ENCODE measurements at places on chromosomes 13 and 19.

DNA sequence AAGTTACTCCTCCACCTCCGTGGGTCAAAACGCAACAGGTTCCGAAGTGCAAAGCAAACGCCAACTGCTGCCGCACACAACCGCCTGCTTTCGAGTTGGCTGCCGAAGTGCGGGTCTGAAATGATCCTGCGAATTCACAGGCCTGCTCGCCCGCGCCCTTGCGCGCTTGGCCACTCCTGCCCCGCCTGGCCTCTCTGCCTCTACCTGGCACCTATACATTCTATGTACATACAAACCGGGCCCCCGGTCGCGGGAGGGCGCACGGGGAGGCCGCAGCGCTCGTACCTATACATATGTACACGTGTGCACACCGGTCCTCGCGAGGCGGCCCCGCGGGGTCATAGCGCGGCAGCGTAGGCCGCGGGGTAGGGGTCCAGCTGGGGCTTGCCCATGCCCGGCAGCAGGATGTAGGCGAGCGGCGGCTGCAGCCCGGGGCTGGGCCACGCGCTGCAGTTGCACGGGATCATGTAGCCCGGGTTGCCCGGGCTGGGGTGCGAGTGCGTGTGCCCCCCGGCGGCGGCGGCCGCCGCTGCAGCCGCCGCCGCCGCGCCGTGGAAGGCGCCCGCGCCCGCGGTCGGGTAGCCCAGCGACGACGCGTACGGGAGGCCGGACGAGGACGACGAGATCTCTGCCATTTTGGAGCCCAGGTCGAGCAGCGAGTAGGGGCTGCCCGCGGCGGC is 1.3 kb downstream of the SOX21 start:
- DNase-seq = no peak

DNA sequence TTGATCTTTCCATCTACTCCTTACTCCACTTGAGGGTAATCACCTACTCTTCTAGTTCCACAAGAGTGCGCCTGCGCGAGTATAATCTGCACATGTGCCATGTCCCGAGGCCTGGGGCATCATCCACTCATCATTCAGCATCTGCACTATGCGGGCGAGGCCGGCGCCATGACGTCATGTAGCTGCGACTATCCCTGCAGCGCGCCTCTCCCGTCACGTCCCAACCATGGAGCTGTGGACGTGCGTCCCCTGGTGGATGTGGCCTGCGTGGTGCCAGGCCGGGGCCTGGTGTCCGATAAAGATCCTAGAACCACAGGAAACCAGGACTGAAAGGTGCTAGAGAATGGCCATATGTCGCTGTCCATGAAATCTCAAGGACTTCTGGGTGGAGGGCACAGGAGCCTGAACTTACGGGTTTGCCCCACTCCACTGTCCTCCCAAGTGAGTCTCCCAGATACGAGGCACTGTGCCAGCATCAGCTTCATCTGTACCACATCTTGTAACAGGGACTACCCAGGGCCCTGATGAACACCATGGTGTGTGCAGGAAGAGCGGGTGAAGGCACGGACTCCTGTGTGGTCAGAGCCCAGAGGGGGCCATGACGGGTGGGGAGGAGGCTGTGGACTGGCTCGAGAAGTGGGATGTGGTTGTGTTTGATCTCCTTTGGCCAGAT is 2.7 kb upstream of the KLK2 start:
- no peak for DNase-seq

GRCh38 chr13:97448503-97449251 is 14.7 kb downstream of the RAP2A start:
- DNase-seq = peak; percentile 54

DNA sequence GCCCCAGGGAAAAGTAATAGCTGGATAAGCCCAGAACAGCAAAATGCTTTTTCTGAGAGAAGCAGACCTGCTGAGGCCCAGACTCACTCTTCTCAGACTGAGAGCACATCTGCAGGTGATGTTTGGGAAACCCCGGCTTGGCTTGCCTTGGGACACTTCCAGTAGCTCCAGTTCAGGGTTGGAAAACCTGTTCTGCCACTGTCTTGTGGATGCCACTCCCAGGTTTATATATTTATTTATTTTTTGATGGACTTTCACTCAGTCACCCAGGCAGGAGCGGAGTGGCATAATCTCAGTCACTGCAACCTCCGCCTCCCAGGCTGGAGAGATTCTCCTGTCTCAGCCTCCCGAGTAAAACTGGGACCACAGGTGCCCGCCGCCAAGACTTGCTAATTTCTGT is 8.0 kb upstream of the SMARCA4 start:
- no peak for DNase-seq

GRCh38 chr19:45250832-45251451 is at the start of gene MARK4:
TSS of gene MARK4 (plus strand) at chr19:45251271. CDS start at chr19:45251589, 318 bp downstream.
- DNase-seq = no peak

- no peak for DNase-seq
Observed at GRCh38 chr13:30371649-30372265, 50.5 kb upstream of the UBE2L5 start.

DNA sequence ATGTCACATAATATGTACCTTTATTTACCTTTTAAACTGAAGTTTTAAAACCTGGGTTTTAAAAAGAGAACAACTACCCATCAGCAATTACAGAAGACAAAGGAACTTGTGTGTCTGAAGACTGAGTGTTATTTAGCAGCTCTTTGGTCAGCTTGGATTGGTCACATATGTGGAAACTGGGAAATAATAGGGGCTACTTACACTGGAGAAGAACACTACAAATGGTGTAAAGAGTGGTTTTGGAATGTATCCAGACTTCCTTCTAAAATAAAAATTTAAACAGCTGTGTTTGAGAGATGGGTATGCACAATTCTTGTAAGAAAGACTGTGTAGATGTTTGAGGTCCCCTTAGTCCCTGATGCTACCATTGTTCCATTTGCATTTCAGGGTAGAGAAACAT is 13.3 kb downstream of the TNFRSF19 start:
- no peak for DNase-seq

- no peak for DNase-seq
Observed at GRCh38 chr19:16306728-16307402, 17.8 kb upstream of the KLF2 start.

GRCh38 chr13:21048901-21049698 is 12.3 kb downstream of the LATS2 start:
- DNase-seq = no peak

DNA sequence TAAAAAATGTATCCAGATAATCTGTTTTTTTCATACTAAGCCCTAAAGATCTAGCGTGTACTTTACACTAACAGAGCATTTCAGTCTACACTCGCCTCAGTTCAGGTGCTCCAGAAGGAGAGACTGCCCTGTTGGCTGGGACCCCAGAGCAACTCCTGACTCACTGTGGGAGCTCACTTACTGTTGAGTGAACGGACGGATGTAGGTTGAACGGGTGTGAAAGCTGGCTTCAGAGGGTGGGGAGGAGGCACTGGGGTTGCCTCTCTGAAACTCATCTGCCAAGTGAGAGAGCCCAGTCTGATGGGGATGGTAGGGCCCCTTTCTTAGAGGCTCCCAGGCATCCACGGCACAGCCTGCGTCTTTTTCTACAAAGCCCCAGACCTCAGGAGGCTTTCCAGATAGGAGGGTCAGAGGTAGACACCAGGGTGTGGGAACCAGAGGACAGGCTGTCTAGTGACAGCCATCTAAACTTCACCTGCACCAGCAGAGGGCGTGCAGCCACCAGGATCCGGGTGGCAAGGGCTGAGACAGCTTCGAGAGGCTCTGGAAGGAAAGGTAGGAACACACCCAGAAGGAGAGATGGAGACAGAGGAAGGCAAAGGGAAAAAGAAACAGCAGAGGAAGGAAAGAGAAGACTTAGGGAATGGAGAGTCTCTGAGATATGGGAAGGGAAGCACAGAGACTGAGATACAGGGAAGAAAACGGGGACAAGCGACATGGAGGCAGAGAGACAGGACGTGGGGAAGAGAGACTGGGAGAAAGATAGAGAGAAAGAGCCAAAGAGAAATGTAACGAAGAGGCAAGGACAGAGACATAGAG is 3.7 kb downstream of the KASH5 start:
- DNase-seq = peak; percentile 19

DNA sequence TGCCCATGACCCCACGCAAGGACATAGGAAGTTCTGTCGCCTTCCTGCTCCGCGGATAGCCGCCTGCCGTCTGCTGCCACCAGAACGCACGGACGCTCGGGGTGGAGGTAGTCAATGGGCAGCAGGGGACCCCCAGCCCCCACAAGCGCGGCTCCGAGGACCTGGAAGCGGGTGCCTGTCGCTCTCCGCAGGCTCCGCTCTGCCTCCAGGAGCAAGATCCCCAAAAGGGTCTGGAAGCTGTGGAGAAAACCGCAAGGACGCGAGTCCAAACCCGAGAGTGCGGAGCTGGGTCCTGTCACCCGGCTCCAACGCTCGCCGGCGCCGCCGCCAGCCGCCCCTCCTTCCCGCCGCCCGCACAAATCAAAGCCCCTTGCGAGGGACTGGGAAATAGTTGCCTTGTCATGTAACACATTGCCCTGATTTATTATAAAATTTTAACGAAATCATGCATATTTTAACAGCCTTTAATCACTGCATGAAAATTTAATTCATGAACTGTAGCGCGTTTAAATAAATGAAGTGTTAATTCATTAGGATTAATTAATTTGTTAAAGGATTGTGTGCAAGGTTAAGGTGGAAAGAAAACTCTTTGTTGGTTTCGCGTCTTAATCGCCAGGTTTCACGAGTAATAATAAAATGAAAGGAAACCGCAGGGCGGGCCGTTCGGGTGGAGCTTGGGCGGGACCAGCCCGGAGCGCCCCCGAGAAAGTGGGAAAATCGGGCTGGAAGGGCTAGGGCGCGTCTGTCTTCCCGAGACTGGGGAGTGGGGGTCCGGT is 5.5 kb upstream of the POU4F1 start:
- DNase-seq = no peak

- DNase-seq = no peak
Observed at GRCh38 chr19:52170304-52170703, 1.1 kb downstream of the ZNF836 start.

GRCh38 chr13:35484384-35484783 is 7.9 kb upstream of the MAB21L1 start:
- no peak for DNase-seq

DNA sequence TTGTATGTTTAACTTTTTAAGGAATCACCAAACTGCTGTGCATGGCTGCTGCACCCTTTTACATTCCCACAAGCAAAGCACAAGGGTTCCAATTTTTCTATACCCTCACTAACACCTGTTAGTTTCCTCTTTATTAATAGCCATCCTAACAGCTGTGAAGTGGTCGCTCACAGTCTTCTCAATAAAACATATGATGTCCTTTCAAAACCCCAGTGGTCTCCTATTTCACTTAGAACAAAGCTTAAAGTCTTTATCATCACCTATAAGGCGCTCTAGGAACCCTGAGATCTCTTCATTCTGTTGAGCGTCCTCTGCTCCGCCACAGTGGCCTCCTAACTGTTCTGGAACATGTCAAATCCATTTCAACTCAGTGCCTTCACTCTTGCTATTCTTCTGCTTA is 400.5 kb downstream of the KLF12 start:
- DNase-seq = no peak

DNA sequence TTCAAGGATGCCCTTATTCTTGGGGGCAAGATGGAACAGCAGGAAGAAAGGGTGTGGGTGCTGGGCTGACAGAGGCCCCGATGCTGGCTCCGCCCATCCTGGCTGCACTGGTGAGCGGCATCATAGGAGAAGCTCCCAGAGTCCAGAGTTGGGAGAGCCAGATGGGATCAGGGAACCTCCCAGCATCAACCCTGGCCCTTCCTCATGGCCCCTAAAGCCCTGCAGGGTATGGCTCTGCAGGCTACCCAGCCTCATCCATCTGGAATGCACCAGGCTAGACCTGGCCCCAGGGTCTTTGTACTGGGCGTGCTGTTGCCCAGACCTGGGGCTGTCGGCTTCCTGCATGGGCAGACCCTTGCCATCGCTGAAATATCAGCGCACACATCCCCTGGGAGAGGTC is 7.9 kb upstream of the ELL start:
- no peak for DNase-seq

DNA sequence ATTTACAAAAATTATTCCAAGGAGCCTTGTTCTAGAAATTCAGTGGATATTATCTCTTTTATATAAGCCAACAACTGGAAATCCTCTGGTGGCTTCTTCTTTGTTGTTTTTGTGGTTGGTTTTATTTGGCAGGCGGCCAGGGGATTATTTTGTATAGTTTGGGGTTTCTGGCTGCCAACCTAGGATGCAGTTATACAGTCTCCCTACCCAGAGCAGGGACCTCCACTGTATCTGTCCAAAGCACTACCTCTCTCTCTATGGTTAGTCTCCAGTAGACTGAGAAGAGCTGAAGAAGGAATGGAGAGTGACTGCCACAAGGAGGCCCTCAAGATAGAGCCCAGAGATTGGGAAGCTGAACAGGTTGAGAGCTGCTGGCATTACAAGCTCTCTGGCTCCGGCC is 80.2 kb downstream of the ZAR1L start:
- DNase-seq = no peak

- no peak for DNase-seq
Observed at GRCh38 chr13:30486230-30487074, 20.7 kb upstream of the HMGB1 start.

GRCh38 chr19:3062165-3063105 is at the start of gene TLE5:
TSS of gene TLE5 (minus strand) at chr19:3062495. CDS start at chr19:3062200, 295 bp downstream.
- DNase-seq = no peak

DNA sequence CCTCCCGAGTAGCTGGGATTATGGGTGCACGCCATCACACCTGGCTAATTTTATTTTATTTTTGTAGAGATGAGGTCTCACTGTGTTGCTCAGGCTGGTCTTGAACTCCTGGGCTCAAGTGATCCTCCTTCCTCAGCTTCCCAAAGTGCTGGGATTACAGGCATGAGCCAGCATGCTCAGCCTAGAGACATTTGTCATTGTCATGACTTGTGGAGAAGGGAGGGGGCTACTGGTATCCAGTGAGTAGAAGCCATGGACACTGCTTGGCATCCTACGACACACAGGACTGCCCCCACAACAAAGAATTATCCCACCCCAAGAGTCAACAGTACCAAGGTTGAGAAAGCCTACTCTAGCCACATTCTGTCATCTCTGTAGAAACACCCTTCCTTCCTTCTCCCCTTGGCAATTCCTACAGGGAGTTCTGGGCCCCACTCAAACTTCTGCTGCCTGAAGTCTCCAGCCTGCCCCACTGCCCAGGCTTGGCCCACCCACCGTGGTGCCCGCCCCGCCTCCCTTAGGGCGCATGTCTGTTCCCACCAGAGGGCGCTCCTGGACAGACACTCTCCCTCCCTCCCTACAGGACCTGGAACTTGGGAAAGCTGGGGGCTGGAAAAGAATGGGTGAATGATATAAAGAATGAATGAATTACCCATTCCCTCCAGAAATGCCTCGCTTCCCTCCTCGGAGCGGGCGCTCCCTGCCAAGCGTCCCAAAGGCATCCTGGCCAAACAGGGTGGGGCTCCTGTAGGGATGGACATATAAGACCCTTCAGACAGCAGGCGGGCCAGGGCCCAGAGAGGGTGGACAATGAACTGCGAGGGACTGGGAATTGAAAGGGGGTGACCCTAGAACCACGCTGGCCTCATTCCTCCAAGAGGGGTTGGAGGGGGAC is 5.5 kb upstream of the EMP3 start:
- DNase-seq = no peak

- DNase-seq = no peak
Observed at GRCh38 chr19:45450012-45450333, 17.8 kb upstream of the FOSB start.

Measured in kidney epithelial cell (primary cell).